ENCODE measurements at places on chromosomes 3 and 15.

- no peak for DNase-seq
Measured at GRCh38 chr15:93820566-93820965, 410.8 kb upstream of the MCTP2 start.

GRCh38 chr3:101509811-101510210 lies 3.2 kb downstream of the SENP7 start:
- no peak for DNase-seq

- DNase-seq = no peak
Measured at GRCh38 chr3:43485931-43486330, 135.9 kb downstream of the ANO10 start.

DNA sequence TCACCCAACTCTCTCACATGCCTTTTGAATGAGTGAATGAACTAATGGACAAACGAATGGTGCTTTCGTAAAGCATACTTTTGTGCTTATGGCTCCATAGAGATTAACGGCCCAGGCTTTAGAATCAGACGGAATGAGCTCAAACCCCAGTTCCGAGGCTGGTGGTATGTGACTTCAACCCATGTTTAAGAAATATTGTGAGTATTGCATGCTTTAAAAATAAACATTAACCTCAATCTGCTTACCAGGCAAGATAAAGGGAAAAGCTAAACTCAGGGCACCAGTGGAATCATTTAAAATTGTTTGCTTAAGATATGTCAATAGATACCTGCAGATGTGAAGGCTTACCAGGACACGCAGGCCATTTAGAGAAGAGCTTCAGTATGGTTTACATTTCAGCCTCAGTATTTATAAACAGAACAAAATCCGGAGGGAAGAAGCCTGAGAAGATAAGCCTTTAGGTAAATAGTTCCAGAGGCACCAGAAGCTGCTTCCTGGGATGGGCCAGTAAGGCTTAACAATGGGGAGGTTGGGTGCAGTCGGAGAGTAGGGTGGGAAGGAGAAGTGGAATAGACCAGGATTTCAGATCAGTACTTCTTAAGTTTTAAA lies 186.4 kb downstream of the ADAMTS9 start:
- no peak for DNase-seq

DNA sequence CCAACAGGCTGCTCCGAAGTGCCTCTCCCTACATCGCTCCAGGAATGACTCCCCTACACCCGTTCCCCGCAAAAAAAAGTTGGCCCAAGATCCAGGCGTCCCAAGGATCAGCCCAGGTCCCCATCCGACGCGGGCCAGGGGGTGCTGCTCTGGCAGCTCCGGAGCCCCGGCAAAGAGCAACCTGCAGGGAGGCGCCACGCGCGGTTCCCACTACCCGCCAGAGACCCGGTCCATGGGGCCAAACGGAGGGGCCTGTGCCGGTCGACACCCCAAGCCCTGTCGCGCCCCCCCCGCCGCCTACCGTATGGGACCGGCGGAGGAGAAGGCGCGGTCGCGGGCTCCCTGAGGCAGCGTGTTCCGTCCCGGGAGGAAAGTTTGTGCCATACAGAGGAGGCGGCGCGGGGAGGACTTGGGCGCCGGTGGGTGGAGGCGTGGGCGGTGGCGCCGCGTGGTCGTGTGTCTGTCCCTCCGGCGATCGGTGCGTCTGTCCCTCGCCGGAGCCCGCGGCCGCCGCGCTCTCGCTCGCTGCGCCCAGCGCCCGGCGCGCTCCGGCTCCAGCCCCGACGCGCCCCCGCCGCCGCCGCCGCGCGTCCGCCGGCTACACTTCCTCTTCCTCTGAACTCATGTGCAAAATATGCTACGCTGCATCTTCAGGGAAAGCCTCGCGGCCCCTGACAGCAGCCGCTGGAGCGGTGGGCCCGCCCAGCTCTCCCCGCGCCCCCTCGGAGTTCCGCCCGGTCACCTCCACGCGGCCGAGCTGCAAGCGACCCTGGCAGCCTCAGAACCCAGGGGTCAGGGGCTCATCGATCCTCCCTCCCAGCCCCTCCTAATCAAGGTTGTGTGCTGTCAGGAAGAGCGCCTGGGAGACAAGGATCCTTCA lies at the start of gene RFTN1:
Gene RFTN1 (minus strand): TSS at position 559 of the 880 bp plus-strand sequence. CDS start 19,830 bp downstream, outside the sequence.
- DNase-seq = no peak

GRCh38 chr15:100900136-100900794 lies 18.9 kb upstream of the LRRK1 start:
- no peak for DNase-seq

DNA sequence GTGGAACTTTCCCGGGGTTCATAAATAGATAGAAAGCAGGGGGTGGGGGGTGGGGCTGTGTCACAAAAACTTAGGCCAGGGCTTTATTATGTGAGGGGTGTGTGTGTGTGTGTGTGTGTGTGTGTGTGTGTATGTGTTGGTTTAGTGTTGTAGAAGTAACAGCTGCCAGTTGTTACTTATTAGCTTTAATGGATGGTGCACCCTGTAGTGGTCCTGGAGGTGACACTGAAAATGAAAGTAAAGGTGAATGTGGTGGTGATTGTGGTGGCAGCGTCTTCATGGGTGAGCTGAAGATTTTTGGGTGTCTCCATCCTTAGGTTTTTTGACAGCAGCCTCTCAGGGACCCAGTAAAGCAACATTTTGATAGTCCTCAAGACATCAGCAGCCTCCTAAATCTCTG lies 449.9 kb downstream of the PDCD6IP start:
- DNase-seq = no peak

GRCh38 chr3:132595014-132595413 lies 2.1 kb upstream of the ACKR4 start:
- no peak for DNase-seq

- no peak for DNase-seq
Measured at GRCh38 chr3:183287301-183287971, 34.4 kb downstream of the B3GNT5 start.

DNA sequence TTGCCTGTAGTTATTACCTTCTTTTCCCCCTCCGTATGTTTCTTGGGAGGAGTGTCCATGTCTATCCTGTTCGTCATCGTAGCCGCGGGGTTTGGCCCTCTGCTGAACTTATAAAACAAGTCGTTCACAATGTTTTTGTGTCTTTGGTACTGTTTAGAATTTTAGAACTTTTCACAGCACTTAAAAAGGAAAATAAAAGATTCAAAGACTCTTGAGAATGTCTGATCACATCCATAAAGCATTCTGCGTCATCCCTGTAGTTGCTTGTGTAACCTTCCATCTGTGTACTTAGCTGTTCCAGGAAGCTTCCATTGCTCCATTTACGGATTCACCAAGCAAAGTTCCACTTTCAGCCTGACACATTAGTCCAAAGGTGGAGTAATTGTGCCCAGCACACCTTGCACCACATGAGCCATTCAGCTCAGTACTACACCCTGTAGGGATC lies 677.1 kb upstream of the NR2F2 start:
- no peak for DNase-seq

DNA sequence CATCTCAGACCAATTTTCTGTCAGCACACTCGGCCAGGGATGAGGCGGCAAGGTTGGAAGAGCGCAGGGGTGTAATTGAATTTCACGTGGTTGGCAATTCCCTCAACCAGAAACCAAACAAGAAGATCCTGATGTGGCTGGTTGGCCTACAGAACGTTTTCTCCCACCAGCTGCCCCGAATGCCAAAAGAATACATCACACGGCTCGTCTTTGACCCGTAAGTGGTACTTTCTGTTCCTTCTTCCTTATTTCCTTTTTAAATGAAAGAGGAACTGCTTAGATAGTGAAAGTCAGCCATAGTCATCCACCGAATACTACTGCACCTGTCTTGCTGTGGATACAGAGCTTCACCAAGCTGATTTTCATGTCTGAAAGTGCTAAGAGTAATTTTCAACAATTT lies 60.1 kb downstream of the SGO1 start:
- DNase-seq = no peak

DNA sequence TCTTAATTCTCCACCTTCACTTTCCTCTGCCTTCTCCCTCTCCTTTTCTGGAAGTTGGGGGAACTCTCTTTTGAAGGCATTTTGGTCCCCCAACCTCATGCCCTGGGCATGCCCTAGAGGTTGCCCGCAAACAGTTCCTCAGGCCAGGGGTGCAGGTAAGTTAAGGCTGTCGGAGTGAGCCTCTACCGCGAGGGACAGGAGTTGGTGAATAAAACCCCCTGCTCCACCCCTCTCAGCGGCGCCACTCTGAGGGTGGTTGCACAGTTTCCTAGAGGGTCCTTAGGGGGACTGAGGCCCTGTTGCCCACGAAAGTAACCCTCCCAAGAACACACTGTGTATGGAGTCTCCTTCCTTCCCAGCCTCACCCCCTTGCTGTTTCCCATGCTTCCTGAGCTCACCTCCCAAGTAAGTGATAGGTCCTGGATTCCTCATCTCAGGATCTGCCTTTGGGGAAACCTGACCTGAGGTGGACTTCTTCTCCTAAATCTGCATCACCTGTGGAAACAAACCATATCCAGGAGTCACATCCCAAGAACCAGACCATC lies 23.1 kb upstream of the THSD4 start:
- no peak for DNase-seq
